ENCODE measurements at places on chromosomes 7 and 10.

DNA sequence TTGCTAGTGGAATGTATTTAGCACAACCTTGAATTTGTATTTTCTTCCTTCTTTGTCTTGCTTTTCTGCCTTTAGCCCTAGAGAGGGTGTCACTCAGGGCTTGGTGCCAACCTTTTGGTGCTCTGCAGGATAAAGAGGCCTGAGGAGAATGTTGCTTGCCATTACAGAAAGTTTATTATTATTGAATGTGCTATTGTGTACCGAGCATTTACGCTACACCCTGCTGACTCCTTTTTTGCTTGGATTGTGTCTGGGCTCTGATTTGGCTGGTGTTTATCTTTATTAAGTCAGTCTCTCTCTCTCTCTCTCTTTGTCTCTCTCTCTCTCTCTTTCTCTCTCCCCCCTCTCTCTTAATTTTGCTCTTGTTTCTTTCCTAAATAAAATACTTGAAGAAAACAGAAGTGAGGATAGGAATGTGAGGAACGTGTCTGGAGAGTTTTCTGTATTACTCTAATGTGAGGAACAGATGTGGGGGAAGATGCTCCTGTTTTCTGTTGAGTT is 284.4 kb upstream of the PHYHIPL start:
- DNase-seq: no peak

- DNase-seq: no peak
Measured at GRCh38 chr10:48599830-48600134, 5.1 kb downstream of the ARHGAP22 start.

GRCh38 chr10:98016772-98017475 is 13.5 kb downstream of the CRTAC1 start:
- DNase-seq: no peak

DNA sequence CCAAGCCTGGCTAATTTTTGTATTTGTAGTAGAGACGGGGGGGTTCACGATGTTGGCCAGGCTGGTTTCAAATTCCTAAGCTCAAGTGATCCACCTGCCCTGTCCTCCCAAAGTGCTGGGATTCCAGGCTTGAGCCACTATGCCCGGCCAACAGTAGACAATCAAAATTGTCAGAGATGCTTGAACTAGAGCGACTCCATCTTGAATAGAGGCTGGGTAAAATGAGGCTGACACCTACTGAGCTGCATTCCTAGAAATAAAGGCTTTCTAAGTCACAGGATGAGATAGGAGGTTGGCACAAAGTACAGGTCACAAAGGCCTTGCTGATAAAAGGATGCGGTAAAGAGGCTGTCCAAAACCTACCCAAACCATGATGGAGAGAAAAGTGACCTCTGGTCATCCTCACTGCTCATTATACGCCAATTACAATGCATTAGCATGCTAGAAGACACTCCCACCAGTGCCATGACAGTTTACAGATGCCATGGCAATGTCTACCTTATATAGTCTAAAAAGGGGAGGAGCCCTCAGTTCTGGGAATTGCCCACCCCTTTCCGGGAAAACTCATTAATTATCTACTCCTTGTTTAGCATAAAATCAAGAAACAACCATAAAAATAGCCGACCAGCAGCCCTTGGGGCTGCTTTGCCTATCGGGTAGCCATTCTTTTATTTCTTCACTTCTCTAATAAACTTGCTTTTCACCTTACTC is 134.5 kb downstream of the BAMBI start:
- DNase-seq: no peak

GRCh38 chr7:44976040-44976745 is 2.6 kb downstream of the MYO1G start:
- DNase-seq: no peak

GRCh38 chr7:48087349-48087748 is 1.7 kb upstream of the UPP1 start:
- DNase-seq: no peak

GRCh38 chr10:34168439-34168838 is 646.7 kb downstream of the PARD3 start:
- no peak for DNase-seq

GRCh38 chr7:157410831-157411556 is 74.2 kb downstream of the DNAJB6 start:
- no peak for DNase-seq

DNA sequence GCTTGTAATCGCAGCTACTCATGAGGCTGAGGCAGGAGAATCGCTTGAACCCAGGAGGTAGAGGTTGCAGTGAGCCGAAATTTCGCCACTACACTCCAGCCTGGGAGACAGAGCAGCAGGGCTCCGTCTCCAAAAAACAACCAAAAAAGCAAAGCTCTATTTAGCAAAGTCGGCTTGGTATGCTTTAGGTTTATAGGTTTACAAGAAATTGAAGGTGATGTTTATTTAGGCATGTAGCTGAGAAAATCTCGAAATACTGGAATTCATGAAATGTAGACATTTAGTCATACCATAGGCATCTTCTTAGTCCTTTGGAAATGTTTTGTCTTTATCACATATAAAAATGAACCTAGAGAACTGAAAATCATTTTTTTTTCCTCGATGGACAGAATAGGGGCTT is 453.8 kb upstream of the ANKRD30A start:
- no peak for DNase-seq

Data from T-helper 9 cell (primary cell).